Fibroblast of the aortic adventitia (primary cell): ENCODE measurements at places on chromosomes 12 and 14. TPM values are rescaled to one million over a fixed set of nuclear protein-coding genes. Genes with fewer than 3 reads are reported as not detected.

SIX6 gene
- not detected in 2 replicates for total RNA-seq

RASSF8 gene
- total RNA-seq = 85.8 and 128 TPM in 2 replicates

MSI1 gene
- not detected in 2 replicates for total RNA-seq

SYCP3 gene
- total RNA-seq = 0.18 and 0.82 TPM in 2 replicates

DNA sequence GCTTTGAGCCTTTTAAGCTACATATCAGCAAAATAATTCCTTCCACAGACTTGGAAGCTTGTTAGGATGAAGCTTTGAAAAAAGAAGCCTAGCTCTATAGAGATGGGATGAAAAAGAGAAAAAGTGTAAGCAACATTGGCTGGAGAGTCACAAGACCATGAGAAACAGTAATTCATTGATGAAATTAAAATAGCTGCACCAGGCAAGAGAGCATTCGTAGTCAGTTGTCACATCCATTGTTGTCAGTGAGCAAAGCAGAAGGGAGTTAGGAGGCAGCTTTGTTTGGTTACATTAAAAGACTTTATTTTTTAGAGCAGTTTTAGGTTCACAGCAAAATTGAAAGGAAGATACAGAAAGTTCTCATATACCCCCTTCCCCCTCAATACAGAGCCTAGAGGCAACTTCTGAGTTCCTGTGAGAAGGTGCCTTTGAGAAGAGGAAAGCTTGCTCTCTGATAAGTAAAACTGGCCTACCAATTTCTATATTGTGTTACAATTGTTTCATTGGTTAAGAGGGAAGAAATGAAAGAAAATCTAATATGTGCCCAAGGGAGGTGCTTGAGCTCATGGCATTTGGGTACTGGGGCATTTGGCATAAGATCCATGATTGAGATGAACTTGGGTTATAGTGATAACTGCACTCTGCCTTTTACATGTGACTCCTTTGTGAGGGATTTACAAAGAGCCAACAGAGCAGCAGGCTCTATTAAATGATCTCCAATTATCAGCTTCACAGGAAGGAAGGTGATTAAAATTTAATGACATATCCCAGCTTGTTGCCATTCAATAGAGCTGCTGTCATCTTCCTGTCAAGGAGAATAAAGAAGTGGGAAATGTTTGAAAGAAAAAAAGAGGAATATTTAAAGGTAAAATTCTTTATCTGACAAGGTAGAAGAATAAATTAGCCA lies 361.3 kb upstream of the TMTC1 start:
- DNase-seq = no peak

DNA sequence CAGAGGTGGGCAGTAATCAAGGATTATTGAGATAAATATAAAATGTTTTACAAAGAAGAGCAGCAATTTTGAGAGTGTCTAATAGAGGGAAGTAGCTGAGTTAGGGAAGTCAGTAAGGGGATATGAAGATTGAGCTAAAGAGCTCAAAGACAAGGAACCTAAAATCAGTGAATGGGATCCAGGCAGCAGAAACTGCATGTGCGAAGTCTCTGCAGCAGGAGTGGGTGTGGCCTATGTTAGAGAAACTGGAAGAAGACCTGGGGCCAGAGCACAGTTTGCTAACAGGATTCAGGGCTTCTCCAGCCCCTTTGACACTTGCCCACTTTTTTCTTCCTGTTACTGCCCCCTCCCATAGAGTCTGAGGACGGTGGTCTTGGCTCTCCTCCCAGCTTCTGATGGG lies 36.3 kb upstream of the PLXNC1 start:
- DNase-seq = no peak

- DNase-seq = peak; percentile 92
Observed at GRCh38 chr14:92511453-92512238, 1.9 kb upstream of the RIN3 start.

- no peak for DNase-seq
Observed at GRCh38 chr12:29771786-29772185, 12.0 kb downstream of the TMTC1 start.

GRCh38 chr12:116980083-116980482 lies 69.3 kb downstream of the FBXW8 start:
- no peak for DNase-seq

- no peak for DNase-seq
Observed at GRCh38 chr12:62635649-62636048, 169.0 kb downstream of the MON2 start.

MYH6 gene
- not detected in 2 replicates for total RNA-seq

DNA sequence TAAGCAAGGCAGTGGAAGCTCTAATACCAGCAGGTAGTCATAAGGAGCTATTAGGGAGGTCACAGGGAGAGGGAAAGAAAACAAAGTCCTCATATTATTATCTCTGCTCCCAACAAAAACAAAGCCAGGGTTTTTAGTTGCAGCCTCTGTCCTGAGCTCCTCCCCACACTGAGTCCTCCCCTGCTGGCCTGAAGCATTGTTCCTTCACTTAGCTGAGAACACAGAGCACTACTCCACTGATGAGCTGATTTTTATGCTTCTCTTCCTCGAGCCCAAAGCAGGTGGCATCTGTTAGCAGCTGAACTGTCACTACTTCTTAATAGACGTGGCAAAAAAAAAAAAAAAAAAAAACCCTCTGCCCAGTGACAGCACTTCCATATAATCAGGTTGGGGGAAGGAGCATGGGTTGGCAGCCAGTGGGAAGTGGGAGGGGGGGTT lies 10.5 kb upstream of the STAC3 start:
- DNase-seq = no peak

TMEM253 gene
- 0.27 TPM in 1 of 2 replicates, not detected in the other for total RNA-seq

LRRK2 gene
- total RNA-seq = 9.7 and 22.1 TPM in 2 replicates

DNA sequence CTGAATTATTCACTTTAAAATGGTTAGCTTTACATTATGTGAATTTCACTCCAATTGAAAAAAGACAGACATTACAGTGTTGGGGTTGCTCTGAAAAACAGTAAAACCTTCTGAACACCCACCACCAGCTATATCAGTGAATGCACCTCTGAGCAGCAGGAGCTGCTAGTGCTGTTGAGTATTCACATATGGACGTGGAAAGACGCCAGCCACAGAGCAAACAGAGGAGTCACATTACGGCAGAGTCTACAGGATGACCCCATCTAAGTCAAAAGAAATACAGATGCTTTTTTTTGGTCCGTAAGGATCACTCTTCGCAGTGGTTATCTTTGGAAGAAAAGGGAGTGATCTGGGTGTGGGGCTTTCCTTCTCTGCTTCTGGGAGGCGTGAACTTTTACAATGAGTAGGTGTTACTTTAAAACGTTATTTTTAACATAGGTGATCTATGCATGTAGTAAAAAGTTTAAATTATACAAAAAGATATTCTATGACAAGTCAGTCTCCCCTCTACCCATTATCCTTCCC lies 4.5 kb downstream of the HVCN1 start:
- DNase-seq = no peak

- DNase-seq = no peak
Observed at GRCh38 chr12:124604264-124604680, 36.9 kb upstream of the NCOR2 start.

DNA sequence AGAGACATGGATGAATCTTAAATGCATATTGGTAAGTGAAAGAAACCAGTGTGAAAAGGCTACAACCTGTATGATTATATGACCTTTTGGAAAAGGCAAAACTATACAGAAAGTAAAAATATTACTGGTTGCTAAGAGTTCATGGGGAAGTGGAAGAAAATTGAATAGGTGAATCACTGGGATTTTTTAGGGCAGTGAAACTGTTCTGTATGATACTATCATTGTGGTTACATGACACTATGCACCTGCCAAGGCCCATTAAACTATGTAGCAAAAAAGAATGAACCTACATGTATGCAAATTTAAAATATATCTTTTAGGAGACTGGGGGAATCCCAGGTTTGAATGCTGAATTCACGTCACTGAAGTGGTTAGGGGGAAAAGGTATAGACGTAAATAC lies 12.6 kb upstream of the OR8S1 start:
- no peak for DNase-seq

PARP11 gene
- total RNA-seq = 5.3 and 5.6 TPM in 2 replicates

GRCh38 chr12:52976574-52977071 lies 27.7 kb downstream of the KRT18 start:
- DNase-seq = peak; percentile 78

DNA sequence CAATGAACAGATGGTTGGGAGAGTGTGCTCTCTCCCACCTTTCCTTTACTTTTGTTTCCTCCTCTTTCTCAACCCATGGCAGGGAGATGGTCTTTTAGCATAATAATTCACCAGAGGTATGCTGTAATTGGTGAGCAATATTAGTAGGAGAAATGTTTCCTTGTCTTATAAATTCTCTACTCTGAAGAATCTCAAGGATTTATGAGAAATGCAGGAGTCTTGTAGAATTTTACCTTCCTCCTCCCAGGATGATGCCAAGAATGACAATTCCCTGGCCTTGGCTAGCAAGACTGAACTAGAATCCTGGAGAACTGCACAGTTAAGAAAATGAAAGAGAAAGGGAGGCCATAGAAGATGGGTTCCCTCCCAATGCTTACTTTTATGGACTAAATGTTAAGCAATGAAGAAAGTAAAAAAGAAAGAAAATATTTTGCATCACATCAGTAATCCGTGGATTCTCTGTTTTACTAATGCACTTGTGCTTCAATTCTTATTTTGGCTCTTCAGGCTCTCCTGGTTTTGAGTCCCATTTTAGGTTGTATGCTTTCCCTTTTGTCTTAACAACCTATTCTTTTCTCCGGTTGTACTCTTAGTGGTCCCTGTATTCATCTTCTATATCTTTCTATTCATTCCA lies 192.9 kb upstream of the GARIN6 start:
- no peak for DNase-seq

DNA sequence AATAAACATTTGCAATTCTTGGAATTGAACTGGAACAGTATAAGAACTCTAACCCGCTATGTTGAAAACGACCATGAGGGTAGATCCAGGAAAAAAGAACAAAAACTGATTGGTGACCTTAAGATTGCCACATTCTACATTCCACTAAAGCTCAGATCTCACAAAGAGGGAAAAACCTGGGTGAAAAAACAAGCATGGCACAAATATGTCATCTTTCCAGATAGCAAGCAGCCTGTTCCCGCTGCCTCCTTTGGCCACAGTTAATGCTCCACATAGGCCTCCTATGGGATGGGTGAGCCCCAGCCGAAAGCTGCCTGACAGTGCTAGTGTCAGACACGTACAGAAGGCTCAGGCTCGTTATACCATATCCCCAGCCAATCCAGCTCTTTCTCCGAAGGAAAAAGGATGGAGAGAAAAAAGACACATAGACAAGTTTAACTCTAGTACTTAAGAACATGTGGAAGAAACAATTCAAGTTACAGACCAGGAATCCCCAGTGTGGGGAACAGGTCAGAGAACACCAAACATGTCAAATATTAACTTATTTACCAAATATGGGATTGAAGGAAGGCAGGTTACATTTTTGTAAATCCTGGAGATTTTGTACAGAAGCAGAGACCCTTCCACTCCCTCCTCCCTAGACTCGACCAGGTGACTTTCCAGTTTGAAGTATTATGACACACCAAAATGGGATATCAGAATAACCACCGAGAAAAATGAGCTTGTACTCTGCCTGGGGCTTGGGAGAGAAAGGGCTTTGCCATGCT lies 14.7 kb downstream of the LETMD1 start:
- DNase-seq = no peak

DNA sequence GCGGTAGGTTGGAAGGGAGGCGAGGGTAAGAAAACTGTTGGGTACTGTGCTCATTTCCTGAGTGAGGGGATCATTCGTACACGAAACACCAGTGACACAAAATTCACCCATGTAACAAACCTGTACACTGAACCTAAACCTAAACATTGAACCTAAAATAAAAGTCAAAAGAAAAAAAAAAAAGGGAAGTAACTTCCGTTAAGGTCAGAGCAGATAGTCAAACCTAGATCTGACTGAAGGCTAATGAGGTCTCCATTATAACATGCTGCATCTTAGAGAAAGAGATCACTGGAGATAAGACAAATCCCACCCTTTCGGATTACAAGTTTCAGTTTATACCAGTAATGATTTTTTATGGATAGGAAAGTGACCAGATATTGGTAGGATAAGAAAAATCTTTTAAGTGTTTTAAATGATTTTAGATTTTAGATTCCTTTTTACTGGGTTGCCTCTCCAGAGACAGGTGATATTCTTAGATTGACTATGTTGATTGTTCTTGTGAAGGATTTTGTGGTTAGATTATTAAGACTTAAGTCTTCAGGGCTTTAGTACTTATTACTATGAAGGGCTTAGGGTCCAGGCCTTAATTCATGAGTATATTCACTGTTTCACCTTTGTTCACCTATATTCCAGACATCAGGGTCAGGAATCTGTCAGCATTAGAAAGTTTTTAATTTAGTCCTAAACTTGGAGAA lies 11.2 kb upstream of the NCKAP1L start:
- DNase-seq = no peak

GRCh38 chr12:81174664-81175063 lies 96.8 kb downstream of the ACSS3 start:
- no peak for DNase-seq

PMEL gene
- 0.27 and 0.82 TPM in 2 replicates for total RNA-seq

GRCh38 chr14:68663385-68664076 lies 129.3 kb downstream of the ZFP36L1 start:
- no peak for DNase-seq

DNA sequence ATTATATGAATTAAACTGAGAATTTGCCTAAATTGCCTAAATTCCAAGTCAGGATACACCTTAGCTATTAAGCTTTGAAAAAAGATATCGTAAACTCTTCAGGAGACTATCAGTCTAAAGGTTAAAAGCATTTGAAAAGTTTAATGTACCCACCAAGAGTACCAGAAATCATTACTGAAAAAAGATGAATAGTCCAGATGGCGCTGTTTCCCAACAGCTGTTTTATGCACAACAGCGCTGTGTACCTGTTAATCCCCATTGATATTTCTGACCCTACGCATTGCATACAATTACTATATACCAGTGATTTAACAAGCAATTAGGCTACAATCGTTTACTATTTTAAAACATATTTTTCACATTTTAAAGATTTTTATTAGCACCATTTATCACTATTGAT lies 185.0 kb downstream of the PLCZ1 start:
- DNase-seq = no peak

GRCh38 chr14:89892953-89893352 lies 61.6 kb downstream of the EFCAB11 start:
- no peak for DNase-seq

OTOGL gene
- total RNA-seq = 0.16 and 0.27 TPM in 2 replicates

- no peak for DNase-seq
Observed at GRCh38 chr12:28893856-28894255, 255.2 kb upstream of the FAR2 start.

DNA sequence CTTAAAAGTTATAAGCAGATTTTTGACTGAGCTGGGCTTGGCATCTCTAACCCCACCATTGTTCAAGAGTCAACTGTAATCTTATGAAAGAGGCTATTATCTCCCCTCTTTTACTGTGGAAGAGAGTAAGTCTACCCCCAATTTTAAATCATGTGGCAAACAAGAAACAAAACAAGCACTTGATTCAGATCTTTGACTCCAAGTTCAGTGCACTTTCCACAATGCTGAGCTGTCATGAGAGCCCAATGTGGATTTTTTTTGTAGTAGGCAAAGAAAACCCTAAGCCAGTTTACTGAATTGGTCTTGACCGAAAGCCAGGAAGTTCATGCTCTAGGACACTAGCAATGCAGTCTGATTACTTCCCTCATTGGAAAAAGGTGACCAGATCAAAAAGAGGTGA lies 306.2 kb downstream of the GALC start:
- no peak for DNase-seq

- DNase-seq = peak; percentile 44
Observed at GRCh38 chr12:5428332-5429221, 3.3 kb upstream of the NTF3 start.
